SJSA1 (cell line): ENCODE measurements at places on chromosomes 5 and 9. TPM values are rescaled to one million over a fixed set of nuclear protein-coding genes. Genes with fewer than 3 reads are reported as not detected.
A peak's percentile ranks its signal among the peaks of the same experiment; 100 is the strongest.

GRCh38 chr5:52856564-52856963 lies 68.8 kb downstream of the ITGA1 start:
- no peak for DNase-seq

DNA sequence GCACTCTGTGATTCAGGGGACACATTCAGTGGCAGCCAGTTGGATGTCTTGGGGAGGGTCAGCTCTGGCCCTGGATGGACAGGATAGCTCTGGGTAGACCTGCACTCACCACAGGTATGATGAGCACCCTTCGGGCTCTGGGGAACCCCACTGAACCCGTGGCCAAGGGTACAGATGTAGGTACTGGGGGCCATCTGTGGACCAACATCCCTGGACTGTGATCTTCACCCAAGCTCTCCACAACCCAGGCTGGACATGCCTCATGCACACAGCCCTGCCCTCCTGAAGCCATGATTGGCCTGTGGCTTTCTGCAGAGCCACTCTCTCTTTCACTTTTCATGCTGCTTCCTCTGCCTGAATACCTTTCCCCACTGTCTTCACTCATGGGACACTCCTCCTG lies 15.6 kb upstream of the ACSL6 start:
- peak; percentile 43 for DNase-seq

- DNase-seq = peak; percentile 28
Observed at GRCh38 chr9:136564379-136564988, 18.6 kb upstream of the NOTCH1 start.

GRCh38 chr5:160423099-160423498 lies 1.4 kb downstream of the PTTG1 start:
- no peak for DNase-seq

DNA sequence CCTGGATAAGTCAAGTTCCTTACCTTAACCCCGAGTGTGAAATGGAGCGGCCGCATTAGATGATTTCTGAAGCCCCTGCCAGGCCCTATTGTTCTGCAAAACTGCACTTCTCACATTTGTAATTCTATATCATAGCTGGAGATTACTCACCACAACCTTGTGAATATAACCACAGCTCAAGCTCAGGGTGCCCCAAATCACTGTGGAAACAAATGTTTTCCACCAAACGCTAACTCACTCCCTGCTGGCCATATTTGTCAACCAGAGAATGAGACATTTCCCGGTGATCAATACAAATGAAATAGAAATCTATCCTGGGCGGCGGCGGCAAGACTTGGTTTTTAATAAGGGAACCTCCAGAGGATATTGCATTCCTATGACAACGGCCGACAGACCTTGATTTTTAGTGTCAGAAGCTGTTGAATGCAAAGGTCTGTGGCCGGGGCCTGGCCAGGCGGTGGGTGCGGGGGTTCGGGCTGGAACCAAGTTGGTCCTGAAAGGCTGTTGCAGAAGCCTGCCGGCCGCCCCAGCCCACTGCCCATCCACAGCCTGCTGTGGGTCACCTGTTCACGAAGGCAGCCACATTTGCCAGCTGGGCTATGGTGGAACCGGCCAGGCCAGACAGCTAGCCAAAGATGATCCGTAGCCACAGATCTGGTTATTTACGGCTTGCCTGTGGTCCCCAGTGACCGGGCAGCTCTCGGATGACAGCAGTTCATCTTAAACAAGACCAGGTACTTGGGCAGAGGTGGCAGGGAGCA lies 93.9 kb upstream of the LMX1B start:
- no peak for DNase-seq

DNA sequence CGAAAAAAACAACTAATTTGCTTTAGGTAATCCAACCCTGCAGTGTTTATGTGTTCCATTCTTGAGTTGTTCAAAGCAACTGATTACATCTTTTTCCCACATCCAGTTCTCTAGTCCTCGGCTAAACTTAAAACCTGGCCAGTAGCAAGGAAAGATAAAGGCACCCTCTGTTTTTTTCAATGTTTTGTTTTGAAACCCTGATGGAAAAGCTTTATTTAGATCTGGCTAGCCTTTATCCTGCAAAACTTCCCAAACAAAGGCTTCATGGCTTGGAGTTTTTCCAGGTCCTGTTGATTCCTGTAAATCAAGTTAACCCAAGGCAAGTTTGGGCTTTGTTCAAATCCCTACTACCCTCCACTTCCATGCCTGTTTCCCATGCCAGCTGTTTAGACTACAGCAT lies 105.1 kb downstream of the CEMIP2 start:
- peak; percentile 65 for DNase-seq

GRCh38 chr5:98735806-98736507 lies 37.5 kb upstream of the RGMB start:
- DNase-seq = no peak

- no peak for DNase-seq
Observed at GRCh38 chr9:137476856-137477255, 17.7 kb upstream of the NSMF start.

DNA sequence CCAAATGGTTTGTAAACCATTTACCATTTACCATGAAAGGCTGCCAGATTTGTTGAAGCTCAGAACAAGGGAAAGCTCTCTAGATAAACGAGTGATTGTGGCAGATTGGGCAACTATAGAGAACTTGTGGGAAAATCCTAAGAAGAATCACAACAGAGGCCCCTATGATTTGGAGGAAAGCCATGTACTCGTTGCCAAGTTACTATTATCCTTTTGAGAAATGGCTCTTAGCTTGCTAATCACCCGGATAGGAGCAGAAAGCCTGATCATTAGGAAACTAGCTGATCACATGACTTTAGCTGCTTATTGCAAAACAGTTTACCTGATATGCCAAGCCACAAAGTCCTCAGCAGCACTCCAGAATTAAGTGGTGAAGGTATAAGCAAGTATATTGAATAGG lies 23.5 kb upstream of the ATG10 start:
- DNase-seq = no peak

DNA sequence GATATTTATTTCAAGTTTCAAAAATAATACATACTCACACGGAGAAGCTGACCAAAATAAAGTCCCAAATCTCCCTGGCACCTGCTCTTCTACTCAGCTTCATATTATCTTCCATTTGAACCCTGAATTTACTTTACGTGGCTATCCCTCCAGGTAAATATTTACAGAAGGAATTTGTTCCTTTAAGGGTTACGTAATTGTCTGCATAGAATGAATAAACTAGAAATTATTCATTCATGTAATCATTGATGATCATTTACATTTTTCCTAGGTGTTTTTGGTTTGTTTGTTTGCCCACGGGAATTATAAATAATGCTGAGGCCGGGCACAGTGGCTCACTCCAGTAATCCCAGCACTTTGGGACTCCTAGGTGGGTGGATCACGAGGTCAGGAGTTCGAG lies 251.2 kb downstream of the PLK2 start:
- DNase-seq = no peak

DNA sequence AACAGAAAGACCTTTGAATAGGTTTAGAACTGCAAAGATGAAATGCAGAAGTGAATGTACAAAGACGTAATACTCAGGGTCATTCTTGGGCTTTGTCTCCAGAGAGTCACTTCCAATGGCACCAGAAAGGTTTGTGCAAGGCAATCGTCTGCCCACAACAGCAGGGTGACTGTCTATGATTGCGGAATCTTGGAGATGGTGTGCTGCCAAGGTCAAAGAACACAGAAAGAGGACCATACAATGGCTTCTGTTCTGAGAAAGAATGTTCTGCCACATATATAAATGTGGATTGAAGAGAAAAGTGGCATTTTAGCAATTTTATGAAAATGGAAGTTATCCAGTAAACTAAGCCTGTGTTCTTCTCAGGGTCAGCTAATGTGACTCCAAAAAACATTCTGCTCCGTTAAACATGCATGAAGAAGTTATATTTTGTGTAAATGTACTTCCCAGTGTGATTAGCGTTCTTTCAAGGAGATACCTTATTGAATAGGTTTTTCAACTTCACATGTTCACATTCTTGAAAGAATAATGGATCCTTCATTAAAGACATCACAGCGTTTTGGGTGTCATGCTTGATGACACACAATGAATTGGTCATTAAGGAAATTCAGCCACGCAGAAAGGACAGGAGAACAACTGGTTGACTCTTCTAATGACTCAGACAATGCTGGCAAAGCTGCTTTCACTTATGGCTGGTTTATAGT lies 73.4 kb upstream of the CDH6 start:
- no peak for DNase-seq

DNA sequence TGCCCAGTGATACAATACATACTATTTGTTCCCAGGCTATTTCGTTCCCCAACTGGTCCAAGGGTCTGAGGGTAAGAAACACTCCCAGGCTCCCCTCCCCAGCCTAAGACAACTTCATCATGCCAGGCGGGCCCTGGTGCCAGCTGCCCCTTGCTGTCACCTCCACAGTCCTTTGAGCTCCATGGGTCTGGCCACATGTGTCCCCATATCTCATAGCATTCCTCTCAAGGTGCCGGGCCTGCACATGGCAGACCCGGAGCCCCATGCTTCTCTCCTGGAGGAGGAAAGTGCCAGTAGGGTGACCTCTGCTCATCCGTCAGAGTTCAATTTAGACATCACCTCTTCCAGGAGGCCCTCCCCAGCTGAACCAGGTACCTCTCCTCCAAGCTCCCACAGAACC lies 120.5 kb downstream of the C5orf15 start:
- DNase-seq = no peak

DNA sequence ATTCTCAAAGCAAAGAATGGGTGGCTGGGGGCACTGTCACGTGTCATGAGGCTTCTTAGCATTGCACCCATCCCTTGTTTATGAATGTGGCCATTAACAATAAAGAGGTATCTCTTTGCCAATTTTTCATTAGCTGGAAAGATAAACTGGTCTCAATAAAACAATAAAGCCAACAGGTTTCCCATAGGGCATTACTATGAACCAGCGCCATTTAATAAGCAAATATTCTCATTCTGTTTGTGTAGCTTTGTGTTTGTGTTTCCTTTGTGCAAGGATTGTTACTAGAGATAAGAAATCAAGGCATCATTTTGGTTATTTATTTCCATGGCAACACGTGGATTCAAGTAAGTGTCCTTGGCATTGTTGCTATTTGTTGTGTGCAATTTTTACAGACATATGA lies 37.6 kb upstream of the CAST start:
- DNase-seq = no peak

DNA sequence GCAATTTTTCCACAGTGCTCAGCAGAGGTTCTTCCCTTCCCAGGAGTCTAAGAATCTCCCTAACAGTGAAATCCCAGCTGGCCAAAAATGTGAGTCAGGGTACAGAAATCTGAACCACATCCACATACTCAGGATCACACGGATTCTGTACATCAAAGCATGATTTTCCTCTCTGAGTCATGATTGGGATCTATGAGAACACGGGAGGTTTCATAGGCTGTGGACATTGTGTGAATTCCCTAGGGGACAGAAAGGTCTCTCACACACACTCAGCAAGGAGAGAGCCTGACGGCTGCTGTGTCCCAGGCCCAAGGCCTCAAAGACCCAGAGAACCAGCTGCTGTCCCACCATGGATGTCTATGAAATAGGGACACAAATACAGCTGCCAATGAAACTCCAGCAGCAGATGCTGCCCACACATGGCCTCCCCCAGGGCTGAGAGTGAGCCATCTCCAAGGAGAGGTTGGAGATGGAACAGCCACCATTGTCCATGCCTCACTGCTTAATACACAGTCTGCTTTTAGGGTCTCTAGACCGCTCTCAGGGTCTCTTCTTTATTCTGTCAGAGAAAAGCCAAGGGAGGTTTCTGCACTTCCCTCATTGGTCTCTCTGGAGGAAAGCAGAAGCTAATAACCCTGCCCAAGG lies 102.7 kb downstream of the ADAMTS12 start:
- peak; percentile 71 for DNase-seq

- DNase-seq = no peak
Observed at GRCh38 chr5:158810615-158811014, 289.1 kb downstream of the EBF1 start.

DNA sequence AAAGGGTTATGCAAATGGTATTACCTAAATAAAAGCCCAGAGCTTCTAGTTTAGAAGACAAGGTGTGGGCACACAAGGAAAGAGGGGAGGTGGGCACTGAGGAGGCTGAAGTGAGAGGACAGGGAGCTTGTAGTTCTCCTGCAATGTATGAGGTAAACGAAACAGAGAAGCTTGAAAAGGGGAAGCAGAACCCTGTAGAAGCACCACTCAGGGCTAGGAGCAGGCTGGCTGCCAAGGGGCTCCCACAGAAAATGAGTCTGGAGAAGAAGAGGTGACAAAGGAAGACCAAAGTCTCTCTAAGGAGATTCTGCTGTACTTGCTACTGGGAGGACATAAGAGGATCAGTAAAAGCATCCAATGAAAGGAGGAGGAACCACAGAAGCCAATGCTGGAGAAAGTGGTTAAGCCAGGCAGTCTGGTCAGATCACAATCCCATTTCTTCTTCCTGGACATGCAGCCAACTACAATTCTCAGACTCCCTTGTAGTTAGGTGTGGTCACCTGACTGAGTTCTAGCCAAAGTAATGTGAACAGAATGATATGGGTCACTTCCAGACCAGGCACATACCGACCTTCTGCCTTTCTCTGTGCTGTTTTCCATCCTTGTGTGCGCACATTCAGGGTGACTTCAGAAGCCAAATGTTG lies 174.5 kb upstream of the MAP3K1 start:
- DNase-seq = no peak

DNA sequence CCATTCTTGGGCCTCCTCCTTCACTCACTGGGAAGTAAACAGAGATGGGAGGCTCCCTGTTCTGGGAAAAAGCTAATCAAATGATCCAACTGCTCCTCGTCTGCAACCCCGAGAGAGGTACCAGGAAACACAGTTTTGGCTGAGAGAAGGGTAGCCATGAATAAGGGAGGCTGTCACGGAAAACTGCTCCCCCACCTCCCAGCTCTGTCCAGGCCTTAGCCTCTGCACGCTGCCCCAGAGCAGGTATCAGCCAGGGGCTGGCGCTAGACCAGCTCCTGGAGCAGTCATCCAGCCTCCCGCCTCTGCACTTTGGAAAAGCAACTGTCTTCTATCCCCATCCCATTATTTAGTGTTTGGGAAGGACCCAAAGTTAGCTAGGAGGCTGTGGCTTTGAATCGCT lies 266.1 kb downstream of the NDUFS4 start:
- DNase-seq = no peak

The HRCT1 gene
- 0.63 TPM in 1 of 2 replicates, not detected in the other for total RNA-seq

The LRRC19 gene
- total RNA-seq = not detected in 2 replicates

The PCDHGB7 gene
- 1.8 and 2.6 TPM in 2 replicates for total RNA-seq

The OR1J2 gene
- not detected in 2 replicates for total RNA-seq

The TAS2R1 gene
- total RNA-seq = not detected in 2 replicates

The FBXL7 gene
- total RNA-seq = 10.4 and 14.6 TPM in 2 replicates

The BARHL1 gene
- total RNA-seq = not detected in 2 replicates

The LHFPL2 gene
- total RNA-seq = 19.3 and 45.7 TPM in 2 replicates

The ANKRD18B gene
- total RNA-seq = not detected in 2 replicates
